ENCODE measurements at places on chromosomes 13 and 19.

GRCh38 chr13:97544031-97544765 lies 110.2 kb downstream of the RAP2A start:
- DNase-seq: no peak

GRCh38 chr19:15623711-15624318 lies 8.8 kb downstream of the CYP4F8 start:
- no peak for DNase-seq

DNA sequence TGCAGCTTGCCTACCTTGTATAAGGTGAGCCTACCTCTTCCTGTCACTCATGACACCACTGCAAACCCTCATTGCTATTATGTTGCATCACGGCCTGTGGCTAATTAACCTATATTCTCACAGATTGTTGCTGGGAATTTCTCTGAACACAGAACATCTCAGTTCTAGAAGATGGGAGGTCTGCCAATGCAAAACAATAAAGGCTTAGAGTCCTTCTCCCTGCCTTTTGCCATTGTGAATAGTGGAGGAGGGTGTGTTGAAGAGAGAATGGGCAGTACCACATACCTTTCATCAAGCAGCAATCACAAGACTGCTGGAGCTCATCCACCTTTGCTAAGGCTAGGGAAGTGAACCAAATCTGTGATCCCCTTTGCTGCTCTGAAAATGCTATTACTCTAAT lies 34.4 kb downstream of the WDFY2 start:
- no peak for DNase-seq

GRCh38 chr19:39833160-39833463 lies 850 bp downstream of the DYRK1B start:
- no peak for DNase-seq

DNA sequence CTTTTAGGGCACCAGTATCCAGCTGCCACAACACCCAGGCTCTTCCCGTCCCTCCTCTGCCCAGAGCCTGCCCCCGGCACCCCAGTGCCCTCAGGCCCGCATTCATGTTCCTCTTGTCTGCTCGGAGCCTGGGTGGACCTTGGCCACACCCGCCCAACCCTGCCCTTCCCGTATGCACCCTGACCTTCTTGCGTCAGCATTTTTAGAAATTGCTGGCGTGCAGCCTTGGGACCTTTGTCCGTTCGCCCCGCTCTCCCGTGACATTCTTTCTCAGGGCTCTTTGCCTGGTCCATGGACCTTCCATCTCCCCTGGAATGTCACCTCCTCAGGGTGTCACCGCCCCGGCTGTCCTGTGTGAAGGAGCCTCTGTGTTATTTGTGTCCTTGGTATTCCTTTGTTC lies 7.6 kb downstream of the NUCB1 start:
- peak; percentile 59 for DNase-seq

GRCh38 chr19:14369399-14370168 lies 11.7 kb upstream of the ADGRE5 start:
- DNase-seq: no peak

GRCh38 chr13:34172048-34172447 lies 354.1 kb downstream of the RFC3 start:
- DNase-seq: no peak

- peak; percentile 86 for DNase-seq
Observed at GRCh38 chr19:49676136-49676783, 811 bp upstream of the PRMT1 start.

- no peak for DNase-seq
Observed at GRCh38 chr13:100694722-100695508, 20.3 kb upstream of the TMTC4 start.

DNA sequence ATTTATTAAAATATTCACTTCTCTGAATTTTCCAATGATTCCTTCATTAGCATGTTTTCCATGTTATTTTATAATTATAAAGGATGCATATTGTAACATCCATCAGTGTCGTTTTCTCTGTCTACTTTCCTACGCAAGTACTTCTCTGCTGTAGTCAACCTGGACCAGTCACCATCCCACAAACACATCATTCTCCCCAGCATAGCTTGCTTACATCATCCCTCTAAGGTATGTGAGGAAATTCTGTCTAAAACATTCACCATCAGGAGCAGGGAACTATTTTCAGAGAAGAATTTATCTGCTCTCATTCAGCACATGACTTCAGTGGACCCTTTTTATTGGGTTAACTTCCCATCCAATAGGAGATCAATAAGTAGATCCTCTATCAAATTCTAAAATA lies 806.1 kb upstream of the ARGLU1 start:
- DNase-seq: no peak

- DNase-seq: no peak
Observed at GRCh38 chr13:101515504-101515903, 63.0 kb downstream of the ITGBL1 start.

DNA sequence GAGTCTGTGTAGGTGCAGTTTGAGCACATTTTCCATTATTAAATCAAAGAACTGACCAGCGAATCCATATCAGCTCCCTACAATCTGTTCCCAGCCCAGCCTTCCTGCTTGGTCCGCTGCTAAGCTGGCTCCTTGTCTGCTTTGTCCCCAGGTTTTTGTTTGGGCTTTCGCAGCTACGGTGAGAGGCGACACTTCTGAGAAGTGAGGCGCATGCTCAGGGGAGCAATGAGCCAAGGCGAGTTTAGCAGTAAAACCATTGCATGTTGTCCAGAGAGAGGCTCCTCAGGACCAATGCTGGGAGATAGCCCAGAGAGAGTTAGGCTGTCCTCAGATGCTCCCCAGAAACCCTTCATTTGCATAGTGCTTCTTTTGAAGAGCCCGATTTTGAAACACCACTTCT lies 162.0 kb downstream of the ITGBL1 start:
- no peak for DNase-seq

GRCh38 chr13:22839603-22840530 lies 340.9 kb upstream of the SGCG start:
- DNase-seq: no peak

DNA sequence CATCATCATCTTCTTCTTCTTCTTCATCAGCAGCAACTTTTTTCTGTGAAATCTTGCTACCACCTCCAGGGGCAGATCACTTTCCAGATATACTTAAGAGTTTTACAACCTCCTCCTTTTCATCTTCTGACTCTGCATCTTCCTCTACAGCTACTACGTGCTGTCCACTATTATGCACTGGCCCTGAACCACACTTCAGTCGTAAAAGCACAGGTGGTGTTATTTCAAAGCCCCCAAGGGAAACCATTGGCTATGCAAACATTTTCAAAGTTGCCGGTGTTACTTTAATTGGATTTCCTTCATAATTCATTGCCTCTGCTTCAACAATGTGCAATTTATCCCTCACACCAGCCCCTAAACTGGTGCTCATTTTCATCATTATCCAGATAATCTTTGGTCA lies 75.0 kb downstream of the POLR1D start:
- no peak for DNase-seq

DNA sequence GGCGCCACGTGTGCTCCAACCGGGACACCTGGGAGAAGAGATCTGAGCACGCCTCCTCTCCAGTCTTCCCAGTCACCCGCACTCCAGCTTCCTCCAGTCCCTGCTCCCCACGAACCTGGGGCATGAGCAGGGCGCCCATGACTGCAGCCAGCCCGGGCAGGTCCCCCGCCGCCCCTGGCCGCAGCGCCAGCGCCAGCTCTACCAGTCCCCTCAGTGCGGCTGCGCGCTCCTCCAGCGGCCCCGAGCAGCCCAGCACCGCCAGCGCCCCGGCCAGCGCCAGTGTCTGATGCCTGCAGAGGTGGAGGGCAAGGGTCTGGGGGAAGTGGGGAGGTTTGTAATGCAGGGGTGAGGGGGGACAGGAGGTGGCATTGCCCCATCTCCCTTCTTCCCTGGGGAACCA lies 13.1 kb downstream of the SH2D3A start:
- no peak for DNase-seq

- DNase-seq: peak; percentile 76
Observed at GRCh38 chr13:19782049-19782726, 557 bp downstream of the PSPC1 start.

- peak; percentile 87 for DNase-seq
Observed at GRCh38 chr19:44748426-44749254, at the start of gene BCL3. Gene BCL3 (plus strand): TSS chr19:44748708. CDS start chr19:44748791, 83 bp downstream.

GRCh38 chr13:44744880-44745633 lies 168.9 kb upstream of the TSC22D1 start:
- no peak for DNase-seq

- DNase-seq: no peak
Observed at GRCh38 chr13:45696610-45697226, 5.4 kb upstream of the CBY2 start.

DNA sequence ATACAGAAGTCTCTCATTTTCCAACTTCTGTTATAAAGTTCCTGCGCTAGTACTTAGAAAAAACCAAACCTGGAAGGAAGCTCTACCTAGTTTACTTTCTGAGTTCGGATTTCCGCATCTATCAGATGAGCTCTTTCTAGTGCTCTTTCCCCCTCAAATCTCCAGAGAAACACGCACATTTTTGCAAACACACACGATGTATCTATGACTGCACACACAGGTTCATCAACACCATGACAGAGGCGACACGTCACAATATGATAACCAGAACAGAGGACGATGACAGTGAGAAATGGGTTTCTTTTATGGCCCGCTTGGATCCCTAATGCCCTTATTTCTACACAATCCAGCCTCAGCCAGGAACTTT lies 629 bp upstream of the LRRC63 start:
- no peak for DNase-seq

DNA sequence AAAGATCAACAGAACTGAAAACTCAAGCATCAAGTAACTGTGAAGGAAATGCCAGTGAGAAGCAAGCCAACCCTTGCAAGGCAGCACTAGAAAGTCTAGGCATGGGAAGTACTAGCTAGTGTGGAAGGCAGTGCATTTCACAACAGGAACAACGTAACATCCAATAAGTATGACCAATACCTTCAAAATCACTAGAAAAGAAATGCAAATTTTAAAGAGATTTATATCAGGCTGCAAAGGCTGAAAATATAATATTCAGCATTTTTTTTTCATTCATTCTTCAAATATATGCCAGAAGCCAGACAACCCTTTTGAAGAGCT lies 121.9 kb downstream of the DLEU7 start:
- no peak for DNase-seq

GRCh38 chr19:49506575-49507105 lies 5.8 kb upstream of the FCGRT start:
- peak; percentile 66 for DNase-seq

- no peak for DNase-seq
Observed at GRCh38 chr19:44002212-44002565, 568 bp upstream of the ZNF230 start.

GRCh38 chr19:48196321-48196763 lies 25.9 kb downstream of the ZSWIM9 start:
- peak; percentile 45 for DNase-seq

DNA sequence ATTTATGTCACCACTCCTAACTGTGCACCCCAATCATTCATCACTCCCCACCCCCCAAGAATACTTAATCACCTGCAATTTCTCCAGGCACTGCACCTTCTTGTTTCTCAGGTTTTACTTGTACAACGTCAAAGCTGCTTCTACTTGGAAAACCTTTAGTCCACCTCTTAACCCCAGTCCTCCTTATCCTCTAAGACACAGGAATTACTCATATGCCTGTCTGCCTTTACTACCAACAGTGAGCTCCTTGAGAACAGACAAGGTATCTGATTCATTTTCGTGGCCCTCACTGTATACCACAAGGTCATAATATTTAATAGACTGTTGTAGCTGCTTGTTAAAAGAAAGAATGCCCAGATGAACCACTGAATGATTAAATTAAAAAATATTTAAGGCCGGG lies 21.0 kb upstream of the NDFIP2 start:
- no peak for DNase-seq

DNA sequence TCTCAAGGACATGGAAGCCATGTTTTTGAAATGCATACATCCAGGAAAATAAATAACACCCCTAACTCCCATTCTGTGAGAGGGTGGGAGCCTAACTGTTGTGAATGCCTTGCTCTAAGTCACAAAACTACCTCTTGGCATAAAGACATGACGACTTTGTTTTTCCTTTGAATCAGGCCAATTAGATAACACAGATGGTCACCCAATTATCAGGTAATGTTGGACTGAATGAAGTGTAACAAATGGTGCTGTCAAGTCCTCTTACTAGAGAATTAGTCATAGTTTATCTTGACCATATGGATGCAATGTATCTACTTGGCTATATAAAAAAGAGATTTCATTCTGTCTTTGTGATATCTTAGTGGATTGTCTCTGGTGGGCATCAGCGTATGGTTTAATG lies 553.6 kb upstream of the ATXN8OS start:
- no peak for DNase-seq

DNA sequence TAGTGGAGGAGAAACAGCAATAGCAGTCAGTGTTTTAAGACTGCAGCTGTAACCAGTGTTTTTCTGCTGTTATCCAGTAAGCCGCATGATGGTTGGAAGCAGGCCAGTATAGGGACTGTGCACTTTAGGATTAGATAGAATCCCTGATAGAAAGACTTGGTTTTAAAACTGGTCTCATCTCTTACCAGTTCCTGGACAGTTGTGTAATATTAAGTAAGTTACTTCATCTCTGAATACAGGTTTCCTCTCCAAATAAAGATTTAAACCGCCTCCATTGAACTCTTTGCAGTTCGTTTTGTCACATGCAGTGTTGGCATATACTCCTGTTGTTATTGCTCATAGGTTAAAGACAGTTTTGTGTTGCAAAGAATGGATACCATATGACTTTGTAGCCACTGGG lies 25.6 kb downstream of the URI1 start:
- no peak for DNase-seq

DNA sequence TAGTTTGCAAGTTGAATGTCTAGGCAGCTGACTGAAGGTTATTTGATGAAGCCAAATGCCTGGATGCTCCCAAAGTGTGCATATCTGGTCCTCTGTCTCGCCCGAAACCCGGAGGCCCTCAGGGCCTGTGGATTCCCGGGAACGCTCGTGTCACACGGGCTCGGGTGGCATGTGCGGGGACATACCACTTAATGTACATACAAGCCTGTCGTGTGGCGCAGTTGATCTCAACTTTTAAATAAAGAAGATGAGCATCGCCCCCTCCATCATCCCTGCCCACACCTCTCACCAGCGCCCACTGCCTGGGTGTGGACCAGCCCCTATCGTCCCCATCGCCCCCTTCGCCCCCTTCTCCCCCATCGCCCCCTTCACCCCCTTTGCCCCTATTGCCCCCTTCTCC lies 33.9 kb downstream of the ATP11A start:
- no peak for DNase-seq

DNA sequence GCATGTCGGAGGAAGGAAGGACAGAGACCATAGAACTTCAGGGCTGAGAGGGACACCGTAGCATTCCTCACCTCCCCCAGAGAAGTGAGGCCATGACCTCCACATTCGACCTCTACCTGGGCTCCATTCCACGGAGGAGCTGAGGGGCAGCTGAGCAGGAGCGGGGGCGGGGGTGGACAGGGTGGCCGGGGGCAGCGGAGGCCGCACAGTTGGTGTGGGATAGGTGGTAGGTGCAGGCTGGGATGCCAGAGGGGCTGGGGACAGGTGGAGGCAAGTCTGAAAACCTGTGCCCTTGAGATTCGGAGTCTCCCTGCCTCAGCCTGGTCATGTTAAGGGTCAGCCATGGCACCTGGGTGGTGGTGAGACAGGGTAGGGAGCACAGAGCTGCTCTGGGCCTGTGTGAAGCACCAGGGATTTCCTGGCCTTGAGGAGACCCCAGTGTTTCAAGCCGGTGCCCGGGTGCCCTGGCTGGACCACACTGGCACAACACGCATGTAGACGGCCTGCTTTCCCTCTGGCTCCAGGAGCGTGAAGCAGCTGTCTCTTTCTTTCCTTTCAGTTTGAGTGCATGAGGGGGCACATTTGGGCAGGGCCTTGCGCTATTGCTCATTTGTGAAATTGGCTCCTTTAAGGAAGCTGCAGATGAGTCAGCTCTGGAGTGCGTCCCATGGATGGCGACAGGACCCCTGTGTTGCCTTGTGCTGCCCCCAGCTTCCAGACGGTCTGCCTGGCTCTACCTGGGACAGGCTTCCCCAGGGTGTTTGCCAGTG lies 51.8 kb downstream of the TSSK6 start:
- no peak for DNase-seq

Measured in Right ventricle myocardium superior (tissue), 1 donor.